ENCODE measurements at places on chromosomes 7 and 10.

- DNase-seq = peak; percentile 82
Observed at GRCh38 chr7:99551767-99552463, at the start of gene FAM200A. TSS of gene FAM200A (minus strand) at chr7:99552114. CDS start at chr7:99548407, 3,707 bp downstream.

DNA sequence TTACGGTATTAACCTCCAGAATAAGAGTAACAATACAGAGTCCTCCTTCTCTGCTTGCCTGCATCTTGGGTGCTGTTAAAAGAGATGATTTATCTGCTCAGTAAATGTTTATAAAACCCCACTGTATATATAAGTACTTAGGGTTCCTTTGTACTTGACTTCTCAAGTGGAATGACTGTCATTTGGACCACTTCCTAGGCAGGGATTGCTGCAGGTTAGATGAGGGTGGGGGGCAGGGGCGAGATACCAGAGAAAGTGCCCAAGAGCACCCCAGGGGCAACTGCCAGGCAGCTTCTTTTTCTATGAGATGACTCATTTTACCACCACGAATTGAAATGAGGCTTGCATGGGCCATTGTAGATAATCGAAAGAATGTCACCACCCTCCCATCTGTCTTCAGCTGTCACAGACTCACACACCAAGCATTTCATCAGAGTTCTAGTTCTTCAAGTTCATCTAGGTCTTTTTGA is 421.9 kb upstream of the GALNT17 start:
- DNase-seq = no peak

GRCh38 chr7:155308330-155309020 is 10.8 kb downstream of the INSIG1 start:
- no peak for DNase-seq

DNA sequence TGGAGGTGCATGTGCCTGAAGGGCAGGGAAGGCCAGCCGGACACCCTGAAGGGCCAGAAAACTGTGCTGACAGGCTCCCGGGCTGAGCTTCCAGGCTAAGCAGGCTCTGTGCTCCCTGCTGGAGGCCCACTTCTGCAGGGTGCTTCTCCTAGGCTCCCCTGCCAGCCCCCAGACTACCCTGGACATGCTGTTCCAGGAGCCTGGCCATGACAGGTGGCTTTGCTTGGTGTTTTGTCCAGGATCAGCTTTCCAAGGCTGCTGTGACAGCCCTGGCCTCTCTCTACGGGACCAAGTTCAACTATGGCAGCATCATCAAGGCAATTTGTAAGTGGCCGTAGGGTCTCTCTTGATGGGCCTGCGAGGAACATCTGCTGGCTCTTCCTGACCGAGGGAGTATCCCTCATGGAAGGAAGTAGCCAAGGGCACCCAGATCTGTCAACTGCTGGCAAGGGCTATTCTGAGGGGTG is 5.3 kb downstream of the CPA1 start:
- no peak for DNase-seq

DNA sequence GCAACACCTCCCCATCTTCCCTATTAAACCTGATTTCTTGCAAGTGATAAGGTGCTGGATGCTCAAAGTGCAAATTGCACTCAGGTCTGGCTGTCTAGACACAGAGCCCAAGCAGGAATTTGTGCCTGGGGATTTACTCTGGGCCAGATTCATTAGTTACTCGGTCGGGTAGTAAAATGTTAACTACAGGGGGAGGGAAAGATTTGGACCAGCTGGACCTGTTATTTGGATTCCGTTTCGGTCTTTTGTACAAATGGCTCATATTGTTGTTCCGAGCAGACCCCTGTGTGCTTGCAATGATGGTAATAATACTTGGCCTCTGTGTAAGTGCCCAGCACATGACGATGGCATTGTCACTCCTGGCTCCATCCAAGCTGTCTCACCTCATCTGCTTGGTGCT is 609.6 kb downstream of the KCNMA1 start:
- no peak for DNase-seq

- DNase-seq = no peak
Observed at GRCh38 chr10:14302035-14302434, 28.7 kb downstream of the FRMD4A start.

DNA sequence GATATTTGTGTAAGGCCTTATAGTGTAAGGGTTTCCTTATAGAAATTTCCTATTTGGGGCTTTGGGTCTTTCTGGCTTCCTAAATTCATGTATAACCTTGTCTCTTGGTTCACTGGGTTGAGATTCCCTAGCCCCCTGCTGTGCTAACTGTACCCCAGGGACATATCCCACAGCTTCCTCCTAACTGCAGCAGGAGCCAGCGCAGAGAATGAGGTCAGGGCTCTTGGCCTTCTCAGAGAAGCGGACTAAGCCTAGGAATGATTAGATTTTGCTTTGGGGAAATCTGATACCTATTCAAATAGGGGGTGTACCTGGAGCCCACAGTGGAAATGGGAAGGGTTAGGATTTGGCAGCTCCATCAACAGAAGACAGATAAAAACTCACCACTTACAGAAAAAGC is 138.1 kb upstream of the EFCAB10 start:
- no peak for DNase-seq

DNA sequence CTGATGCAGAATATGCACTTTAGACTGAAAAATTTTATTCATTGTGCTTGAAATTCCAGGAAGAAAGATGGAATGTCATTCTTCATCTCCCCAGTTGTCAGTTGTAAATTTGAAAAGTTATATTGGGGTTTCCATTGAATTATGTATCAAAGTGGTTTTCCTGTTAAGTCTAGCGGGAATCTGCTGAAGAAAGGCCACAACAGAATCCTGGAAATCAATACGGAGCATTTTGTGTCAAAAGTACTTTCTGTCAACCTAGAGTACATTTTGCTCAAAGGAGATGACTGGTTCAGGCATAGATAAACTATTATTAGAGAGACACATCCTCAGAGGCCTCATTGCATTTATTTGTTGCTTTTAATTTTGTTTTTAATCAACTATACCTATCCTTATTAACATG is 538.2 kb upstream of the SEMA3D start:
- no peak for DNase-seq

Measured in CD14-positive monocyte (primary cell).